ENCODE measurements at places on chromosomes 16 and 17.

DNA sequence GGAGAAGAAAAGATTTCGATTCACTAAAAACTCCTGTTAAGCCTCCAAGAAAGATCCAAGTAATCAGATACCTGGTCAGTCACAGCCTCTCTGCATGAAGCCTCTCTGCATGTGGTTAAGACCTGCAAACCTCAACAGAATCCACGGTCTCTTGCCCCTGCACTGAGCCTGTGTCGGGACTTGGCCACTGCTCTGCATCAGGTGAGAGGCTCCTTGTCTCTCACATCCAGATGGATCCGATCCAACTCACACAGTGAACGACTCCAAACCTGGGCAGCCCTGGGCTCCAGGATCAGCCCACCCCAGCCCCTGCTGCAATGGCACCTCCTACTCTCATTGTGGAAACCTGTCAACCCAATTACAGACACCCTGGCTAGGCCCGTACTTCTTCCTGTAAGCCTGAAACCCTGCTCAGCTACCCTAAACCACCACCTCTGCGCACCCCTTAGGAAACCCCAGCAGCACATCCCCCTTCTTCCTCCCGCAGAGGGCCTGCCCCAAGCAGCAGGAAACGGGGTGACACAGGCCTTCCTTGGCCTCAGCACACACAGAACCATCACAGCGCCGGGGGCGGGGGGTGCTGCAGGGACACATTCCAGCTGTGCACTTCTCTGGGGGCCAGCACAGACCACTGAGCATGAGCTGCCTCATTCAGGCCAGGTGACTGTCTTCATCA, 129.5 kb downstream of the ANKRD11 start:
- DNase-seq = peak; percentile 53

DNA sequence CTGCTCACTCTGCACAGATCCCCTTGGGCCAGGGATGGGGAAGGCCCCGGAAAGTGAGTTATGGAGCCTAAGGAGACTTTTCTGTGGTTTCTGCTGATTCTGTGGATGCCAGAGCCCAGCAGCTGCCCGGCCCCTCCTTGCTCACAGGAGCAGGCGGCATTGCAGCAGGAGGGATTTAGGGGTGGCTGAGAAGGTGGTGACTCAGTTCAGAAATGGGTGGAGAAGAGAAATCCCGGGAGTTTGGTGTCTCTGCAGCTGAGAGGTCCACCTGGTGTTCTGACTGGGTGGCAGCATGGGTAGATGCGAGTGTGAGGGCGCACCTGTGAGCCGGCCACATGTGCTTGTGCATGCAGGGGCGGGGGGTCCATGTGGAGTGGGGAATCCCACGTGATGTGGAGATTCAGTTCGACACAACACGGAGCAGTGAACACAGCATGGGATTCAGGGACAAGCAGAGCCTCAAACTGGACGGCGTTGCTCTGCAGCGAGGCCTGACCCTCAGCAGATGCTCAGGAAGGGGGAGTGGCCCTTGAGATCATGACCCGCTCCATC, 16.0 kb upstream of the SPPL2C start:
- DNase-seq = no peak

DNA sequence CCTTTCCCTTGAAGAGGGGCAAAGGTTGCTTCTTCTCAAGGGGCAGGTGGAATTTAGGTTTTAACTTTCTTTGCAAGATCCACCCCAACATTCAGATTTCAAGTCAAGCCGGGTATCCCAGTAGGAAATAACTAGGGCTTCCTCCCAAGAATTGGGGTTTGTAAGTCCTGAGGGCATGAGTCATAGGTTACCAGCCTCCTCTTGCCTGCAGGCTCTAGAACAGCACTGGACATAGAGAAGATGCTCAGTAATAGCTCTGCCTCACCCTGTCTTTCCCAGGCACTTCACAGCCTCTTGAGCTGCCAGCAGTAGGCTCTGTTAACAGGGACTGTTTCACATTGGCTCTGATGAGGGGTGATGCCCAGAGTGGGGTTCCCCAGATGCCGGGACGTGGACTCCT, 35.8 kb upstream of the ZFP90 start:
- no peak for DNase-seq

DNA sequence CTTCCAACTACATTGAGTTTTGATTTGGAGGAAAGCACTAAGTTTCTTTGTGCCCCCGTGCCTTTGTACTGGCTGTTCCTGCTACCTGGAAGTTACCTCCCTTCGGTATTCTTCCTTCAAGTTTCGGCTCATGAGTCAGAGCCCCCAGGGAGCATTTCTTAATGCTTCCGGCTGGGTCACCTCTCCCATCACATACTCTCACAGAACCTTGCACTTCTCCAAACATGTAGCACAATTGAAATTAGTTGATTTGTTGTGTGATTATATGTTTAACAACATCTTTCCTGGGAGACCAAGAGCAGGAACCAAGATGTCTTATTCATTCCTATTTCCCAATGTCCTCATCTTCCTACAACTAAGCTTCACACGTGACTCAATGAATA, 158.6 kb upstream of the CDH5 start:
- no peak for DNase-seq

- DNase-seq = no peak
Measured at GRCh38 chr17:40536295-40537171, 28.7 kb downstream of the CCR7 start.

DNA sequence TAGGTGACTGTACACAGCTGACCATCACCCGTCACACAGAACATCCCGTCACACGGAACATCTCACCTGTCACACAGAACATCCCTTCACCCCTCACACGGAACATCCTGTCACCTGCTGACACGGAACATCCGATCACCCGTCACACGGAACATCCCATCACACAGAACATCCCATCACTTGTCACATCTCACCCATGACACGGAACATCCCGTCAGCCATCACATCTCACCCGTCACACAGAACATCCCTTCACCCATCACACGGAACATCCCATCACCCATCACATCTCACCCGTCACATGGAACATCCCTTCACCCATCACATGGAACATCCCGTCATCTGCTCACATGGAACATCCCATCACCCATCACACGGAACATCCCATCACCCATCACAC, 3.8 kb downstream of the CPNE7 start:
- DNase-seq = no peak
